ENCODE measurements at places on chromosomes 6 and 20.
A peak's percentile ranks its signal among the peaks of the same experiment; 100 is the strongest.

DNA sequence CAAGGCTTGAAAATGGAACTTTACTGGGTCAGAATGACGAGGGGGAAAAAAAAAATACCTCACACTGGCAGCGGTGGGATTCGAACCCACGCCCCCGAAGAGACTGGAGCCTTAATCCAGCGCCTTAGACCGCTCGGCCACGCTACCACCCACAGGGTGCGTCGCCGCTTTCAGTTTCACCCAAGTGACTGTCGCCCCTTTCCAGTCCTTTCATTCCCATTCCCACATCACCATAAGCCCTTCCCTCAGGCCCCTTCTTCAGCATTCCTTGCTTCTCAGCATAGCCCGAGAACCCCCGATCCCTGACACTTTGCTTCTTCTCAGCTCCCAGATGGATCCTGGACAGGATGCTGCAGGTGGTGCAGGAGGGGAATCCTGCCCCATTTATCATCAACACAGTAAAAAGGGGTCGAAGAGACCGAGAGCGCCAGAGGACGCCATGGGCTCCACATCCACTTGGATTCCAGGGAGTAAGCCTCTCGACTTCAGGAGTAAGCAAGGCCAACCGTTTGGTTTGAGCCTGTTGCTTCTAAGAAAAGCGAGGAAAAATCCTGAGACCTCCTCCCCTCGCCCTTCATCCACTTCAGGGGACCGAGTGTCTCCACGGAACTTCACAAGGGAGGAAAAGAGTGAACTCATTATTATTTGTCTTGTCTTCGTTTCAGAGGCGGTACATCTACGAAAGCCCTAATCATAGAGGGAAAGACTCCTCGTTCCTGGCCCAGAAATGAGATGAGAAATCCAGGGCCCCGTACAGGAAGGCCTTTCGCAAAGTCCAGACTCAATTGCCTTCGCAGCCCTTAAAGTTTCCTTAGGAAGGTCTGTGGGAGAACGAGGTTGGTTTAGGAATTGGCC, 20.0 kb upstream of the TRIM27 start:
- peak; percentile 87 for DNase-seq

DNA sequence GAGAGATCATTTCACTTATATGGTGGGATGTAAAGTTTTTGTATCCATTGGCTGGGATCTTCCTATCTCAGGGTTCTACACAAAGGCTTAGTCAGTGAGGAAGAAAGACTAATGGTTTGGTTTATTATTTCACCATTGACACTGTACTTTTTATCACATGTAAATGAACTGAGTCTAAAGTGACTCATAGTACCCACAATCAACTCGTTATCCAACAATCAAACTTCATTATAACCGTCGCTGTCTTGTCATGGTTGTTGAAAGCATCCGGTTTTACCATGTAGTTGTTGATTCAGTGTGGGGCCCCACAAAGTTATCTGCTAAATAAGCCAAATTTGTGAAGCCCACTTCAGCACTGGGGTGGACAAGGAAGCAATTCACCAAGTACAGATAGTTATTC, 55.8 kb upstream of the MTRF1L start:
- DNase-seq, result no peak

GRCh38 chr20:39234520-39235095, 272.5 kb downstream of the DHX35 start:
- no peak for DNase-seq

- DNase-seq, result no peak
Measured at GRCh38 chr6:67219346-67219745, 1415.7 kb upstream of the ADGRB3 start.

DNA sequence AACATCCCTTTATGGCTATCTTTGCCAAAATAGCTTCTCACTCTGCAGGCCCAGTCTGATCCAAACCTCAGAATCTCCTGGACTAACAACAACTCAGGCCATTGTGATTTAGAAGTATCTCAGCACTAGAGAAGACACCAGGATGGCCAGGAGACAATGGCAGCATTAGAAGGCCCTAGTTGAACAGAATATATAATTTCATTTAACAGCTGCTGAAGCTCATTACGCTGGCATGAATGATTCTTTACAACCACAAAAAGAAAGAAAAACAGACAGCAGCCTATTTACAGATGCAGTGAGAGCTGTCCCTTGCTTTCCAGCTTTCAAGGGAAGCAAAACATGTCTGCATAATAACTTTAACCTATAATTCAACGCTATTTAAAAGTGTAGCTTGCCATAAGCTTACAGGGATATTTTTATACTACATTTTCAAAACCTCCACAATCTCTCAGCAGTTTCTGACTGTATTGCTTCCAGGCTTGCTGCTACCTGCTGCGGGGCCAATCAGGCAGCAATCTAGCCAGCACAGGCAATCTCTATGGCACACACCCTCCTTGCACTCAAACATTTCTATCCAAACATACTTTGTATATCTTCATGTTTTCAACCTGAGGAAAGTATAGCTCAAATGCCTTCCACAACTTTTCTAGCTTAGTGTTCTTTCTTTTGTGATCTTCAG, 107.3 kb downstream of the OGFRL1 start:
- DNase-seq, result no peak

DNA sequence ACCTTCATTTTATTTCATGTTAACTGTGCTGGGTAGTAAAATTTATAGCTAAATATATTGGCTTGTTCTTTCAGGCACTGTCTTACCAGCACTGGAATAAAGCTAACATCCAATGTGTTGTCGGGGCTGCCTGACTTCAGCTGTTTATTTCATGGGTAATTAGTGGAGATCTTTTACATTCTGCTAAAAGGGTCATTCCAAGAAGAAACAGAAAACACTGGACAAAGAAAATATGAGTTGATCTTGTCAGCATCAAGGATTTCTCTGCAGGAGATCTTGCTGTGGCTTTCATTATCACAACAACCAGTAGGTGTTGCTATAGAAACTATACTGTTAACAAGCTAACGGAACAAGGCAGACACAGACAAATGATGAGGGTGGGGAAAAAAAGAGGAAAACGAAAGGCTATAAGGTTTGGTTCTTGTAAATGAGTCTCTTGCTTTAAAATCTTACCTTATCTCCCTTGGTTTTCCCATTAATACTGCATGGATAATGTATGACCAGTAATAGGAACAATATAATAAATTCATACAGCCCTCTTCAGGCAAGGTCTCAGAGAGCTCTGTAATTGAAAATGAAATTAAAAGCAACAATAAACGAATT, 206.8 kb downstream of the SIM1 start:
- peak; percentile 72 for DNase-seq

GRCh38 chr20:22546344-22546743, 38.0 kb downstream of the FOXA2 start:
- DNase-seq, result no peak

- DNase-seq, result no peak
Measured at GRCh38 chr6:80209430-80209829, 103.0 kb downstream of the BCKDHB start.

GRCh38 chr6:127459231-127459641, at the start of gene KIAA0408:
Gene KIAA0408, minus strand, starts transcription at chr6:127459389. Its CDS starts 5,408 bp downstream, at chr6:127453981.
- DNase-seq, result no peak

All from NCI-H748 treated with DMSO at 0.1 percent for 48 hours (cell line).